ENCODE measurements at places on chromosomes 4 and X.

DNA sequence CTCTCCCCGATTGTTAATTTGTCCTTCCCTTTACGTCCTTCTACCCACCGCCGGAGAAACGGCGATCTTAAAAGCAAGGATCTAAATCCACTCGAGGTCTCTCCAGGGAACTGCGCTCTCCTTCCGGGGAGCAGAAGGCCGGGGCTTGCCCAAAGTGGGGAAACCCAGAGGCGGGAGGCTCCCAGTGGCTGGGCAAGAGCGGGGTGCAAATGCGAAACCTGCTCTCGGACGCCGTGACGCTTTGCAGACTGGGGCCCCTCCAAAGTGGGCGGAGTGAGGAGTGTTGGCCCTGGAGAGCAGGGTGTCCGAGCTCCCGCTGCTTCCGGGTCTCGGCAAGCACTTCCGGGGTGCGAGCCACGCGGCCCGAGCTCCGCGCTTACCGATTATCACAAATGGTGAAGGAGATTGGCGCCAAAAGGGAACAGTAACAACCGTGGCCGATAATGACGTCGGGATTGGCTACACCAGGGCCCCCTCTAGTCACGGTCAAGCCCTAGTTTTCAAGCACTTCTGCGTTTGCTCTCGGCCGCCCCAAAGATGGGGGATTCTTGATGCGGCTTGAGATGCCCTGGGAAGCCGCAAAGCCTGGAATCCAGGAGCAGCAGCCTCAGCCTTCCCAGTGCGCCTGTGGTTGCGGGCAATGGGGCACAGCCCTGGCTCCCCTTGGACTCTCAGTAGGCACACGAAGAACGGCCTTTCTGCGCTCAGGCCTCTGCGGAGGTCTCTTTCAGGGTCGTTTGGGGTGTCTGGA lies 29.0 kb downstream of the HAND2 start:
- no peak for DNase-seq

- DNase-seq, result no peak
Measured at GRCh38 chr4:140233791-140234696, 80.1 kb upstream of the MAML3 start.

- no peak for DNase-seq
Measured at GRCh38 chr4:26127851-26128337, 192.9 kb upstream of the RBPJ start.

DNA sequence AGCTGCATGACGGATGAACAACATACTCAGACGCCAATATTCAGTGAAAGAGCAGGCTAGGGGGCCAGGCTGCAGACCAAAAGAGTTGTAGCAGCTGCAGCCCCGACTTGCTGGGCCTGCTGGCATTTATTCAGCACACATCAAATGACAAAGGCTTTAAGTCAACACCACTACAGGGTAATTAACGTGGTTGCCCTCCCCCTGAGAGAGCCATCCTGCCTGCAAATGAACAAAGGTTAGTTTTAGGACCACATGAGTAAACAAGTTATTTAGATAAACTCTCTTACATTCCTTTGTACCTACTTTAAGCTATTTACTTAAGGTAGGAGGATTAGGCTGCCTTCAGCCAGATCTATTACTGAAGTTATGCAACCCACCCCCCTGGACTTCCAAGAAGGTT lies 1329.1 kb downstream of the PCDH18 start:
- DNase-seq, result no peak

- no peak for DNase-seq
Measured at GRCh38 chr4:152981278-152981677, 45.2 kb downstream of the FHDC1 start.

DNA sequence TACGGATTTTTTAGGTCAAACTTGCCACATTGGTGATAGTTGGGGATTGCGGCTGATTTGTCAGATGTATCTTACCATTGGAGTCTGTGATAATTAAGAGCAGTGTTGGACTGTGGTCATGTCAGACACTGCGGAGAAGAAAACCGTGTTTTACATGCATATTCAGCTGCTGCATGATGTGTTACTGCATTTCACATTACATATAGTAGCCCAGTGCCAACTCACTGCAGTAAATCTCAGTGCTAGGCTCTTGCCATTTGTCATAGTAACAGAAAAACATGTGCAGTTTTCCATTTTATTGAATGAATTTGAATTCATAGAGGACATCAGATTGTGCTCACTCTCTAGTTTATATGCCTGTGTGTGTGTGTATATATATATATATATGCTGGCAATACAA lies 543.7 kb downstream of the IL1RAPL1 start:
- DNase-seq, result no peak

GRCh38 chr4:131388277-131388676 lies 1760.8 kb upstream of the PCDH10 start:
- DNase-seq, result no peak

- DNase-seq, result peak; percentile 64
Measured at GRCh38 chrX:135421932-135422809, at the start of gene SMIM10L2A. SMIM10L2A (plus strand) TSS chrX:135421944; CDS start chrX:135422132, 188 bp downstream.

GRCh38 chr4:104491481-104492182 lies 3.1 kb downstream of the CXXC4 start:
- DNase-seq, result peak; percentile 83

Data from posterior vena cava (tissue), 2 donors.